ENCODE measurements at places on chromosomes 7 and 10. TPM values are rescaled to one million over a fixed set of nuclear protein-coding genes. Genes with fewer than 3 reads are reported as not detected.

Gene OR2A7
- polyA plus RNA-seq: 0.25 TPM

Gene NUTM2E
- polyA plus RNA-seq: not detected

DNA sequence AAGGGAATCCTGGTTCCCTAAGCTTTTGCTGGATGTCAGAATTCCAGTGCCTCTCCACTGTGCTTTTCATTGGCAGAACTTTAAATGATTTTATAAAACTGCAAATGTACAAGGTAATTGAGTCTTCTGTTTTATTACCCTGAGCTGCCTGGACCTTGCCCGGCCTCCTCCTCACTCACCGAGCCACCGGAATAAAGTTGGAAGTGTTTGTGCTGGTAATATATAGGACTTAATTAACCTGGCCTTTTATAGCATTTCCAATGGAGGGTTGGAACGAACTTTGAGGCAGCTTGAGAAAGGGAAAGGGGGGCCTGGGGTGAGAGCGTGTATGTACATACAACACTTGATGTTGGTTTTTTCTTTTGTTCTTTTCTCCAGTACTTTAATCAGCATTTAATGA is 43.4 kb downstream of the ZNF503 start:
- no peak for DNase-seq
- peaks cover 3% of the 10 kb centered on the region for H3K4me1 ChIP-seq
- H3K36me3 ChIP-seq: no peaks in the 10 kb centered on the region
- no peak overlapping the region for H3K4me3 ChIP-seq
- H3K27me3 ChIP-seq: no peaks in the 10 kb centered on the region

GRCh38 chr7:110693344-110693743 is 397.6 kb upstream of the LRRN3 start:
- no peaks in the 10 kb centered on the region for H3K36me3 ChIP-seq
- no peaks in the 10 kb centered on the region for H3K4me1 ChIP-seq
- no peak overlapping the region for H3K4me3 ChIP-seq
- no peak for DNase-seq
- H3K27me3 ChIP-seq: no peaks in the 10 kb centered on the region
- no peak overlapping the region for H3K27ac ChIP-seq

GRCh38 chr10:5944389-5945189 is 32.8 kb downstream of the IL15RA start:
- peak overlapping the region; percentile 73 for H3K27ac ChIP-seq
- DNase-seq: no peak
- no peak overlapping the region for H3K4me3 ChIP-seq
- peaks cover 4% of the 10 kb centered on the region for H3K27me3 ChIP-seq
